Activated T-helper 1 cell treated with Interleukin-2 at 50 U/mL for 16 hours (primary cell): ENCODE measurements at places on chromosomes 3 and 15.

DNA sequence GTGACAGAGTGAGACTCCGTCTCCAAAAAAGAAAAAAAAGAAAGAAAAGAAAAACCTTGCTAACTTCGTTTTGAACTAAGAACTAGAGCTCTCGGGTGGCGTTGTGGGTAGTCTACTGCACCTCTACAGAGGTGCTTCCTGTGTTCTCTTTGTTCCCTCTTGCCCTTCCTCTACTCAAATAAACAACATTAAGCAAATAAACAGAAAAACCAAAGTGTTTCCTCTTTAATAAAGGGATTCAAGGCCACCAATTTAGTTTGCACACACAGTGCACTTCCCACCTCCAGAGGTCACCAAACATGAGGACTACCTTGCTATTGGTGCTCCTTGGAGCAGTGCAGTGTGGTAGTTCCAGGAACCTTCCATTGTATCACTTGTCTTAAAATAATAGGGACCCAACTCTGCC lies 354.2 kb upstream of the TBL1XR1 start:
- no peak for DNase-seq

- DNase-seq: no peak
These were observed 188.5 kb downstream of the ALCAM start for GRCh38 chr3:105555206-105555605.

- no peak for DNase-seq
These were observed 341.1 kb downstream of the PDCD6IP start for GRCh38 chr3:34139566-34139965.

DNA sequence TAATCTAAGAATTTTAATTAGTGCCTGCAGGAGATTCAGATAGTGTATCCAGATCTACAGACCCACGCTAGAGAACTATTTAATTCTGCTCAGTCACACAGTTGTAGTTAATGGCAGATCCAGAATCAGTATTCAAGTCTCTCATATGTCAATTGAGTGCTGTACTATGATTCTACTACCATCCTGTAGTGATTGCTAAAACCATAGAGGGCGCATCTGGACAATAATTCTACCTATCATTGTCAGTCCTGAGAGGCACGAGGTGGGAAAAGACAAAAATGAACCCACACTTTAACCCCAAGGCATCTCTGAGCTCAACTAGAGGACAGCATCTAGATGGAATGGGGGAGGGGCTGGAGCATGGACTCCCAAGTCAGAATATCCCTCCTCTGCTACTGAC lies 22.7 kb downstream of the DHX36 start:
- no peak for DNase-seq

- no peak for DNase-seq
These were observed 15.1 kb upstream of the STXBP5L start for GRCh38 chr3:120892921-120893320.

DNA sequence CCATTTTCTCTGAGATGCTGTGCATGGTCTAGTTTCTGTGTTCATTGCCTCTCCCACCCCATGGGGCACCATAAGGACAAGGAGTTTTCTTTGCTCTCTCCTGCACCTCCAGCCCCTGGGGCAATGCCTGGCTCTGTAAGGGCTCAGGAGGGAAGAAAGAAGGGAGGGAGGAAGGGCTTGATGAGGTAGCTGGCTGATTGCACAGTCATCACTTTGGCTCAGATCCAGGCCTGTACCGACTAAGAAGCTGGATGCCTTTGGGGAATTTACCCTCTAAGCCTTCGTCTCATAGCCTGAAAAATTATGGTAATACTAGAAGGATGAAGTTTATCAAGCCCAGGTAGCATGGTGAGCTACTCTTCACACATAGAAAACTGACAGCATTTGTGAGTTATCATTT lies 382.9 kb downstream of the GABRG3 start:
- DNase-seq: no peak

DNA sequence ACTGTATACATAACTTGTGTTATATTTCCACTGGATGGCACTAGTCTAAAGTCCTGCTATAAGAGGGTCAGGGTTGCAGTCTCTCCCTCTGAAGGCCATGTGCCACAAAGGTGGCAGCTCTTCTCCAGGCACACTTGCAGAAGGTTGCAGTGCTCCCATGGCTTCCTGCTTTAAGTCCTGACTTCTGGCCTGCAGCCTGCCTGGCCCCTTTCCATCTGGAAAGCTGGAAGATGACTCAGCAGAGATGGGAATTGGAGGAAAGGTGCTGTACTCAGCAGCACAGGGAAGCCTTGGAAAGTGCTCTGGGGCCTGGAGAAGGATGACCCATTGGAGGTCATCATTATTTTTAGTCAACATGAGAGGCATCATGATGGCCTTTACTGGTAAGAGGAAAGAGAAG lies 40.9 kb upstream of the MRPL3 start:
- no peak for DNase-seq

- DNase-seq: no peak
These were observed 65.7 kb downstream of the CDIN1 start for GRCh38 chr15:36645106-36645505.

DNA sequence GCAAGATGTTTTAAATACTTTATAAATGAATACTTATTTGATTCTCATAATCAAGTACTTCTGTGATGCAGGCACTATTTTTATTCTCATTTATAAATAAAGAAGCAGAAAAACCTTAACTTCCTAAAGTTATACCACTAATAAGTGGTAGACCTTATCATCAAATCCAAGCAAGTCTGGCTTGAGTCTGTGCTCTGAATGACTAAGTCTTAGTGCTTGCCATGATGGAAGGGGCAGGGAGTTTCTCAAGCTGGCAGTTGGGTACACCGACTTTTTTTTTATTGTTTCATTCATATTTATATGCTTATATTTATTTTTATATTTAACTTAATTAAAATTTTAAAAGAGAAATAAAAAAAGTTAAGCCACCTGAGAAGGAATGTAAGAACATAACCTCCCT lies 23.6 kb downstream of the SLMAP start:
- no peak for DNase-seq

DNA sequence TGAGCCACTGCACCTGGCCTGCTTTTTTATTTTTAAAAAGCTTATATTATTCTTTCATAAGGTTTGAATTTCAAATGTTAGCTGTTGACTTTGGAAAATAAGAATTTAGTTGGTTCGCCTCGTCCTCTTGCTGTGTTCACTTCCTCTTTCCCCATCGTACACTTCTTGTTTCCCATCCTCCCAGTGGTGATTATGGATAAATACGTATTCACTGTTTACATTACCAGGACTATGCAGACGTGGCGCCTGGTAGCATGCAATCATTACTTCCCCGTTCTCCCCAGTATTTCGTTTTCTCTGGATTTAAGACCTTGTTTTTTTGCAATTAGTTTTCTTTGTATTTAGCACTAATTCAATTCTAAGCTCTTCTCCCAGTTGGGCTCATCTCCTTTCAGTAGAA lies 70.1 kb downstream of the LMLN start:
- no peak for DNase-seq

- no peak for DNase-seq
These were observed 17.5 kb upstream of the ZBTB20 start for GRCh38 chr3:115164374-115165221.

DNA sequence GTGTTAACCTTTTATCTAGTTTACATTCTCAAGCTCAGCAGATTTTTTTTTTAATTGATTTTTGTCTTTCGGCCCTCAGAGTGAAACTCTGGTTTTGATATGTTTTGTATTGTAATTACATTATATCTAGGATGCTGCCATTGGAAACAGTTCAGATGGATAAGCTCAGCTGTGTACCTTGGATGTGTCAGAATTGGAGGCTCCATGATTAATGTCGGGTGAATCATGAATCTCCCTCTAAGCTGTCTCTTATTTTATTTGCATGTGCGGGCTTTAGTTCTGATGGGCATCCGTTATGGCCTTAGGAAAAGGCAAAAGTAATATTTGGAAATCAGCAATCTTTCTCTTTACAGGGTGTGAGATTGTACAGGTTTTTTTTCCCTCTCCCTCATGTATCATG lies 4.2 kb downstream of the PTPRG start:
- no peak for DNase-seq

- DNase-seq: no peak
These were observed 1159.1 kb downstream of the SI start for GRCh38 chr3:163919154-163919553.

DNA sequence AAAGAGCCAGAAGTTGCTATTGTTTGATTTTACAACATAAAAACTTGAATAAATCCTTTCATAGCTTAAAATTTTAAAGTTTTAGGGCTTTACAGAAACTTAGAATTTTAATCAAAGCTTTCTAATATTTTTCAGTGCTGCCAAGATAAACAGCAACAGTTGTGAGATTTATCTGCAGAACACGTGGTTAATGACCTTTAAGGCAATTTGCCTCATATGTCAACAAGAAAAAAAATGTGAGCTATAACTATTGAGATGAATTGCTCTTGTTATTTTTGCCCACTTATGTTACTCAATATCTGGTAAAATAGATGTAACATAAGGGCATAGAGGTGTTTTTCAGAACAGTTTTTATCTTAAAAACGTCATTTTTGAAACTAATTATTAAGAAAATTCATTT lies 96.7 kb upstream of the NECTIN3 start:
- DNase-seq: no peak

DNA sequence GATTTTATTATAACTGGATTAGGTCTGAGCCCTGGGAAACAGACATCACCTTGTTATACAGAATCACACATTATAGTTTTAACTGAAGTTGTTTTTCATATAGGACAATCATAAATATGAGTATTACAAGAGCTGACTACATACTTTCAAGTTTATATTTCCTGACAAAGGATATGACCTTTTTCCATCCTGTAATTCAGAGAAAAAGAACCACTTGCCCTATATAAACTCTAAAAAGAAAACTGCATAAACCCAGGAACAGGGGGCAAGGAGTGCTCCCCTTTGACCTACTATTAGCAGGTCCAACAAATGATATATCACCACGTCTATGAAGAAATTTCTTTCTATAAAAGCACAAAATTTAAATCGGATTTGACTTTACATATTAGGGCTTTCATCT lies 20.9 kb downstream of the B3GALNT1 start:
- DNase-seq: no peak

- DNase-seq: no peak
These were observed 131.6 kb downstream of the AQP9 start for GRCh38 chr15:58269455-58270414.

- no peak for DNase-seq
These were observed 392.9 kb upstream of the ROBO2 start for GRCh38 chr3:76646921-76647562.

DNA sequence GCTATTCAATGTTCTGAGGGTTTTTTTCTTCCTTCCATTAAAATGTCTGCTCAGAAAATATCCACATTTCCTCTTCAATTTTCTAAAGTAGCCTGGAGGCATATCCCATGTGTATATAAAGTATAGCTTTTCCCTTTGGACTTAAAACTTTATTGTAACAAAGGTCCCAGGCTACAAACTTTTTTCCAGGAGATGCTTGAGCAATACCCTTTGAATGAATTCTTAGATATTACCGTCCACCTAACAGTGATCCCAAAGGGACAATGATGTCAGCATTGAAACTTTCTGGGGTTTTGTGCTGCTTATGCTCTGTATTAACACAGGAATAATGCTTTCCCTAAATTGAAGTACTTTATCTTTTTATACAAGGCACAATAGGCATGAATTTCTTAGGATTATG lies 525.2 kb downstream of the CADM2 start:
- DNase-seq: no peak

DNA sequence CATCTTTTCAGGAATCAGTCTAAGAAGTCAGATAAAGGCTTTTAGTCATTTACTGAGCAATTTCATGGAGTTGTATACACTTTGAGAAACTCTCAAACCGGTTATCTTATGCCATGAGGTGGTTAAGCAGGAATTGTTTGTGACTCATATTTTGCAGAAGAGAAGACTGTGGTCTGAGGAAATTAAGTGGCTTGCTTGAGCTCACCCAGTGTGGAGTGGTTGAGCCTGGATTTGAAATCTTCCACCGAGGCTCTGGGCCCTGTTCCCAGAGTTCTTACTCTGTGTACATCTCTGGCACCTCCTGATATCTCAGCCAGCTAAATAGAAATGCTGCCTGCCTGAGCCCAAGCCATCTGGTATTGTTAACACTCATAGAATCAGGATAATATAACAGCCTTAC lies 37.8 kb upstream of the BCL6 start:
- DNase-seq: no peak

GRCh38 chr3:124774327-124774718 lies 44.1 kb downstream of the UMPS start:
- no peak for DNase-seq

GRCh38 chr3:160133757-160134156 lies 91.5 kb upstream of the C3orf80 start:
- DNase-seq: no peak

- no peak for DNase-seq
These were observed 142.6 kb downstream of the PLCH1 start for GRCh38 chr3:155602307-155602706.

- DNase-seq: peak; percentile 97
These were observed at the start of the genes HTD2 and RPP14 for GRCh38 chr3:58305882-58306711. Gene HTD2, plus strand, starts transcription at chr3:58306520. Its CDS starts 11,094 bp downstream, at chr3:58317614. Gene RPP14, plus strand, starts transcription at chr3:58306245. Its CDS starts 4,085 bp downstream, at chr3:58310330.

DNA sequence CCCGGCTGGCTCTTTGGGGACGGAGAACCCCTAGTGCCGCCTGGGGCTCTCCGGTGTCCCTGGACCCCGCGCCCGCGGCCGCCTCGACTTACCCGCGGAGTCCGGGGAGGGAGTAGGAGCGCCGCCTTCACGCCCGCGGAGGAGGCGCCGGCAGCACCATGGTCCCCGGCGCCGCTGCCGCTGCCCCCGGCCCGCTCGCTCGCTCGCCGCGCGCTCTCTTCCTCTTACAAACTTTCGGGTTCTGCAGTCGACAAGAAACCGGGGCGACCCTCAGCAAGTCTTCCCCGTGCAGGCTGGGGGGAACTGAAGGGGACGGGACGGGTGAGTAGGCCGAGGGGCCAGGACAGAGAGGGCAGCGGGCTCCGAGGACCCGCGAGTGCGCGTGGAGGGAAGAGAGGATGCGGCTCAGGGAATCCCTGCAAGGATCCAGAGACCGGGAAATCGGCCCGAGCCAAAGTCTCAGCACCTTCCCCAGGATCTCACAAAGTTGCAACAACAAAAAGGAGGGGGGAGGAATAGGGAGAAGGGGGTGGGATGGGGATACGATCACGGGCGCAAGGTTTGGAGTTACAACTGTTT lies 2.0 kb downstream of the FOXP1 start:
- DNase-seq: peak; percentile 17

GRCh38 chr15:64687688-64688087 lies 87.7 kb downstream of the RBPMS2 start:
- DNase-seq: no peak

GRCh38 chr3:170759511-170760173 lies 110.4 kb downstream of the RPL22L1 start:
- DNase-seq: no peak

DNA sequence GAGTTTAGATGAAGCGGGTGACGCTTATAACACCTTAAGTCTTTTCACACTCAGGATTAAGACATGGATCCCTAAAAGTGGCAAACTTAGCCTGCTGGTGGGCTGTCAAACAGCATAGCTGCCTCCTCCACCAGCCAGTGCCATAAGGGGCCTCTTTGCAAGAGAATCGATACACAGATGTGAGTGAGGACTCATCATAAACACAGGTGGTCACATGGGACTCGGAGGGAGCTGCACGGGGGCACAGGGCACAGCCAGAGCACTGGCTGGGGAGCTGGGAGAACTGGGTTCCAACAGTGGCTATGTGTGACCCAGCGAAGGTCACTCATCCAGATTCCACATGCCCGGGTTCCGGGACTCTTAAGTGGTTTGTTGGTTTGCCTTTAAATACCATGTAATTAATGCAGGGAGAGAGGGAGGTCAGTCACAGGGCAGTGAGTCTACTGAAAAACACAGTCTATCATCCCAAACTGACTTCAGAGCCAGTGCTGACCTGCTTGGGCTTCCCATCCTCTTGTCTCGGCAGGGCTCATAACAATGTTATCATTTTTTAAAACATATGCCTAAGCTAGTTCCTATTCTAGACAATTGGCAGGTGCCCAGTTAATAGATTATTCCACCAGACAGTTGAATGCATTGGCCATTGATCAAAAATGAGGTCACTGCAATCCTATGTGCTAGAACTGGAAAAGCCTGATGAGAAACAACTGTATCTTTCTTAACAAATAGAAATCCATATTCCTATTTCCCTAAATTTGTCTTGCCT lies 51.8 kb downstream of the SLC12A8 start:
- DNase-seq: no peak
